ENCODE measurements at places on chromosomes 3 and 15. TPM values are rescaled to one million over a fixed set of nuclear protein-coding genes. Genes with fewer than 3 reads are reported as not detected.

Gene EIF1B
- 114 TPM for polyA plus RNA-seq

Gene CASR
- 1.9 TPM for polyA plus RNA-seq

Gene GABRB3
- 5.1 TPM for polyA plus RNA-seq

Gene AADACL2
- 0.01 TPM for polyA plus RNA-seq

Gene APEH
- 84.3 TPM for polyA plus RNA-seq

Gene PLA2G4F
- 3.6 TPM for polyA plus RNA-seq

Gene RASGRF1
- 0.61 TPM for polyA plus RNA-seq

DNA sequence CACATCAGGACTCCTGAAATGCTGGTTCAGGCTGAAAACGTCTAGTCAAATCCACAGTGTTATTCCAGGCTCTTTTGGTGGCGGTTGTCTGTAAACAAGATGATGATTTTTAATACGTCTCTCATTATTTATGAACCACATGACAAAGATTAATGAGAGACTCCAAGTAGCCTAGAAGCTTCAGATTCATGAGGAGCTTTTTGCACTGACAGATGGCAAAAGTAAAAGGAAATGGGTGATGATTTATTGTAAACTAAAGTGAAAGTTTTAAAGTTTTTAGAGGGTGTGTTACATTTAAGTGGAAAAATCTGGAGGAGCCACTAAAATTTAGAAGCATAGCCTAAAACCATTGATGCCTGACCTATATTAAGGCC, 77.0 kb downstream of the BBX start:
- DNase-seq, result peak; percentile 46

- DNase-seq, result no peak
Measured at GRCh38 chr15:45481135-45481534, 41.4 kb downstream of the SLC30A4 start.

GRCh38 chr3:126752303-126753190, 48.5 kb downstream of the CHCHD6 start:
- DNase-seq, result peak; percentile 72

- no peak for DNase-seq
Measured at GRCh38 chr3:119120480-119120879, 25.5 kb upstream of the TEX55 start.

DNA sequence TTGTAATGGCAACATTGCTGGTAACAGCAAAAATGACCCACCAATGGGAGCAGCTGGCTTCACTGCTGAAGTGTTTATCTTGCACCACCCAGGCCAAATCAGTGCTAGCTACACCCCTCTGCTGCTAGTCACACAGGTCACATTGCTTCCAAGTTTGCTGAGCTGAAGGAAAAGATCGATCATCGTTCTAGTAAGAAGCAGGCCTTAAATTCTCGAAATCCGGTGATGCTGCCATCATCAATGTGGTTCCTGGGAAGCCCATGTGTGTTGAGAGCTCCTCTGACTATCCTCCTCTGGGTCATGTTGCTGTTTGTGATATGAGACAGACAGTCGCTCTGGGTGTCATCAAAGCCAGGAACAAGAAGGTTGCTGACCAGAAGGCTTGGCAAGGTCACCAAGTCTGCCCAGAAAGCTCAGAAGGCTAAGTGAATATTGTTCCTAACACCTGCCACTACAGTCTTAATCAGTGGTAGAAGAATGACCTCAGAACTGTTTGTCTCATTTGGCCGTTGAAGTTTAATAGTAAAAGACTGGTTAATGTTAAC, 21.2 kb downstream of the TM4SF4 start:
- no peak for DNase-seq

DNA sequence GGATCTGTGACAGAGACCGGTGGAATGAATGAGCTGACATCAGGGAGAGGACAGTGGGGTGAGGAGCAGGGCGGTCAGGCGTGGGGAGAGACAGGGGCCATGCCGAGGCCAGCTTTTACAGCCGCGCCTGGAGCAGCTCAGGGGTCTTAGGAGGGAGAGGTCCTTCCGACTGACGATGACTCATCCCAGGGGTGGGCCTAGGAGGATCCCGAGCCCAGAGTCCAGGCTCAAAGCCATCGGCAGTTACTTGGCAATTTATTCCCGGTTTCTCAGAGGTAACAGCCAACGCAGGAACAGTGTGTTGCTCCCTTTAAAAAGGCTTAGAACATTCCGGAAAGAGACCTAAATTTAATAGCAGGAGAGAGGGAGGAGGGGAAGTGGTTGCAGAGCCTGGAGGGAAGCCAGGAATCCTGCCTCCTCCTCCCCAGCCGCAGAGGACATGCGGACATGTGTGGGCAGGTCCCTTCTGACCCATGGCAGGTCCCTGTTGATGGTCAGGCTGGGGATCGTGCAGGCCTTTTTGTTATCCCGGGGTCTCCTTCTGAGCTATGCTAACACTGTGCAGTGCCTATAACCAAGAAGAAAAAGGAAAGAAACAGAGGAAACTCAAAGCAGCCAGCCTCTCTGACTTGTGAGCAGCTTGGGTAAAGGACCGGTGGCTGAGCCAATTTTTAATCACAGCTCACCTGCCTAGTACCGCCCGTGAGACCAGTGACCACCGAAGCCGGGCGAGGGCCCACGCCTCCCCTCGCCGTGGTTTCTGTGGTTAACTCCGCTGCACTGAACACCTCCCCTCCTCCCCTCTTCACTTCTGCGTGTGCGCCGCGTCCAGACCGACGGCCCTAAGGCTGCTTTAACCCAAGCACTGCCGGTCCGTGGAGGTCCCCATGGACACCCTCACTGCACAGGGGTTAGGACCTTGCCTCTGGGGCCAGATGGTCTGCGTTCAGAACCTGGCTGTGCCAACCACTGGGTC, 392.4 kb upstream of the PROK2 start:
- no peak for DNase-seq

DNA sequence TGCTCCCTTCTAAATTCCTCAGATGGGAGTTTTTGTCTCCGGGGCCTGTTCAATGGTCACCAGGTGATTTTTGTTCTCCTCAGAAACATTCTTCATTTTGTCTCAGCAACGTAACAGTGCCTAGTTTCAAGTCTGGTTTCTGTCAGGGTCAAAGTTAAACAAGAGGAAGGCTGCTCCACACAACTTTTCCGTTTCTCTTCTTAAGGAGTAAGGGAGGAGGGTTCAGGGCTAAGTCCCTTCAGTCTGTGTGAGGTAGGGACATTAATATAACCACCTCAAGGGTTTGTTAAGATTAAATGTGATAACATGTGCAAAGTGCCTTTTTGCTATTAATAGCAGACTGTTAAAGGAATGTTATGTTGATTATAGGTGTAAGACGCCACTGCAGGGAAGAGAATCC, 41.8 kb downstream of the HOMER2 start:
- DNase-seq, result peak; percentile 33

DNA sequence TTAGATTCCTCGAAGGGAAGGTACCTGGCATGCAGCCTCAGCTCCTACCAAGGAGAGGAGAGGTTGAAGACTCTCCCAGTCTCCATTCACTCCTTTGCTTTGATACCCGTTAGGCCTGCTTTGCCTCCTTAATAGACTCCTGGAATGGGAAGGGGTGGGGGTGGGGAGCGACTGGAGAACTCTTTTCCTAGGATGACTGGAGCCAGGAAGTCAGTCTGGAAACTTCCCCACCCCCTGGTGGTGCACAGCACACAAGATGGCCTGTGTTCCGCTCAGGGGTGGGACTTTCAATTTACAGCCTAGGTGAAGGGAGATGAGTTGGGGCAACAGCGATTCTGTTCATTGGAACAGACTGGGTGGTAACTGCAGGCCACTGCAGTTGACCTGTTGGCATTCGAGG, 21.4 kb upstream of the CELF6 start:
- DNase-seq, result no peak

Measured in large intestine (tissue), 12 donors.